NCI-H1694 (cell line): ENCODE measurements at places on chromosomes 12 and 14.

- no peak for DNase-seq
These were observed 34.3 kb upstream of the TTC7B start for GRCh38 chr14:90850487-90850886.

GRCh38 chr14:51079085-51079484 lies 15.8 kb downstream of the TRIM9 start:
- no peak for DNase-seq

- DNase-seq: no peak
These were observed 15.4 kb upstream of the ZNF641 start for GRCh38 chr12:48366131-48366530.

- no peak for DNase-seq
These were observed 127.6 kb downstream of the SLC8A3 start for GRCh38 chr14:70061108-70061507.

- DNase-seq: no peak
These were observed 769 bp upstream of the SLC39A5 start for GRCh38 chr12:56229082-56229481.

GRCh38 chr12:63941166-63941800 lies 96.8 kb downstream of the SRGAP1 start:
- DNase-seq: peak; percentile 59
